NCI-H1048 (cell line): ENCODE measurements at places on chromosomes 1 and 21.

DNA sequence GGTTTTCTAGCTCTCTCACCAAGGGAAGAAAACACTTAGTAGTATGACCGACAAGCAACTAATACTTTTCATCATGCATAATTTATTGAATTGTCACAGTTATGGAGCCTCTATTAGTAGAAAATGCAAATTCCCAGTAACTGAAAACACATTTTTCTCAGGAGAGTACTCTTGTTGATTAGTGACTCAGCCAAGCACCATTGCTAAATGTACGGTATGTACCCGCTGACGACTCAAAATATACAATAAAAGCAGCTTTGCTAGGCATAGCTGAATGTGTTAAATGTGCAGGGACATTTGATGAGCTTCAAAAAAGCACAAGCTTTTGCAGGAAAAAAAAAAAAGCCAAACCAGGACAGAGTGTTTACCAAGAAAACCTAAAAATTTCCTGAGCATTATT is 63.9 kb downstream of the WDR64 start:
- no peak for DNase-seq

DNA sequence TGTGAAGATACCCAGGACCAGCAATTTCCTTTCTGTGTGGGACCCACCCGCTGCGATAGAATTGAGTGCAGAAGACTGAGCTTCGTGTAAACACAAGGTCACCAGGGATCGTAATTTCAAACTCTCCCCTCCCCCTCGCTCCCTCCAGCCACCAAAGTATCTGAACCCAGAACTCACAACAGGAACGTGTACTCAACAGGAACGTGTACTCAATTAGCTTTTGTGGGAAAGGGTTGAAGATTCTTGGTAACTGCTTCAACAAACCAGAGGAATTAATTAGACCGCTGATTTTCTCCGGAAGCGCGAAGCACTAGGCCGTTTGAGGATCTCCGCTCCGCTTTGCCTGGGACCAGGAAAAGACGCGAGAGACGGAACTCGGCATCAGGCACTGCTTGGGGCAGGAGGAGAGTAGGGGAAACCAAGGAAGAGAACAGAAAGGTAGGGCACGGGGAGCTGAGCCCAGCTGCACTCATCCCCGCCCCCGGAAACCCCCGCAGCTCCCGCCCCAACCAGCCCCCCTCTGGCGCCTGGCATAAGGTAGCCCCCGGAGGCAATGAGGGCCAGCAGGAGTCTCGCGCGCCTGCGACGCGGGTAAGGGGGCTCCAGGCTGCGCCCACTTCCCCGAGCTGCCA is 453 bp downstream of the DRAM2 start:
- DNase-seq = no peak

GRCh38 chr1:19453741-19454201 is 31.6 kb downstream of the CAPZB start:
- DNase-seq = no peak

- no peak for DNase-seq
These were observed 50.1 kb downstream of the SSBP3 start for GRCh38 chr1:54355931-54356679.

DNA sequence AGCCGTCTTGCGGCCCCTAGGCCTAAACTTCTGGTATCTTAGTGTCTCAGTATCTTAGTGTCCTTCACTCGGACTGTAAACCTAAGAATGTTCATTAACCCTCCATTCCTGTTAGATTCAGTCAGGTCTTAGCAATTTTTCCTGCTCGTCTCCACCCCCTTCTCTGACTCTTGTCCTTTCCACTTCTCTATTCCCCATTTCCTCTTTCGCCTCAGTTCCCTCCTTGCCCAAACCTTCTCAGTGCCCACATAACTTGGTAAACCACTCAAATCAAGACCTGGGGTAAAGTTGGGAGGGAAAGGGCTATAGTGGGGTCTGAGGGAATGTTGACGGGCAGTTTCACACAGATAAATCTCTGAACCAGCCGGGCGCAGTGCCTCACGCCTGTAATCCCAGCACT is 726 bp upstream of the FCER1G start:
- DNase-seq = no peak

DNA sequence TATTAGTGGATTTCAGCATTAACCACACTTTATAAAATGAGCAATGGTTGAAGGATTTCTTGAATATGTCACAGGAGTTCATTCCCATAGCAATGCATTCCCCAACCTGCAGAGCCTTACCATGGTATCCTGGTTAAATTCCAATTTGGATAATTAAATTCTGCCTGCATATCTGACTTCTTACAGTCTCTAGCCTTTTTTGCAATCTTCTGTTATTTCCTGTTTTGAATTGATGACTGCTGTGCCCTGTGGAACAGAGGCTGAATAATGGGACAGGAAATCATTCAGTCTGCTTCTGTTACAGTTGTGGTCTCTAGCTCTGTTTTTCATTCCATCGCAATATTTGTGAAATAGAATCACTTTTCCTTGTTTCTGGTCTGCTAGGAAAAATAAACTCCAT is 1823.9 kb downstream of the PLA2G4A start:
- DNase-seq = no peak

GRCh38 chr1:197481101-197481500 is 213.0 kb downstream of the CRB1 start:
- no peak for DNase-seq

- DNase-seq = no peak
These were observed 49.8 kb downstream of the NFIA start for GRCh38 chr1:61132176-61132638.

GRCh38 chr1:5891137-5891536 is 101.1 kb downstream of the NPHP4 start:
- DNase-seq = no peak

- no peak for DNase-seq
These were observed 3.0 kb downstream of the APP start for GRCh38 chr21:26167593-26167992.

GRCh38 chr21:15729346-15729673 is 472 bp upstream of the USP25 start:
- DNase-seq = no peak

- DNase-seq = no peak
These were observed at the start of gene PTPN22 for GRCh38 chr1:113871597-113872113. Gene PTPN22, minus strand, starts transcription at chr1:113871712.

DNA sequence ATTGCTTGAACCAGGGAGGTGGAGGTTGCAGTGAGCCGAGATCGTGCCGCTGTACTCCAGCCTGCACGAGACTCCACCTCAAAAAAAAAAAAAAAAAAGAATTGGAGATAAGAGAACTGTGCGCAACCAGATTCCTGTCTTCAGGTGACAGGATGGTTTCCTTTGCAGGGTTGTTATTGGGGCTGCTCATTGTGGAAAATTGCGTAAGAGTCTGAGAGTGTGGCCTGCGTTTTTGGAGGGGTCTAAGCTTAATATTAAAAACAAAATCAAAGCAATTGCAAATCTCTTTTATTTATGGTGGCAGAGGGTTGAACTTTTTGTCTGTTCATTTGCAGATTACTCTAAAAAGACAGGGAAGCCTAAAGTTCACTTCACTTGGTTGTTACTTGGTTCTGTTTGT is 36.0 kb upstream of the BCAR3 start:
- no peak for DNase-seq

GRCh38 chr1:89607156-89607555 is 25.8 kb upstream of the LRRC8C start:
- DNase-seq = no peak

GRCh38 chr1:100735244-100735643 is 15.7 kb downstream of the VCAM1 start:
- DNase-seq = no peak

GRCh38 chr1:223229756-223230155 is 86.7 kb upstream of the TLR5 start:
- no peak for DNase-seq

GRCh38 chr1:29090937-29091618 is 32.6 kb downstream of the TMEM200B start:
- DNase-seq = no peak

DNA sequence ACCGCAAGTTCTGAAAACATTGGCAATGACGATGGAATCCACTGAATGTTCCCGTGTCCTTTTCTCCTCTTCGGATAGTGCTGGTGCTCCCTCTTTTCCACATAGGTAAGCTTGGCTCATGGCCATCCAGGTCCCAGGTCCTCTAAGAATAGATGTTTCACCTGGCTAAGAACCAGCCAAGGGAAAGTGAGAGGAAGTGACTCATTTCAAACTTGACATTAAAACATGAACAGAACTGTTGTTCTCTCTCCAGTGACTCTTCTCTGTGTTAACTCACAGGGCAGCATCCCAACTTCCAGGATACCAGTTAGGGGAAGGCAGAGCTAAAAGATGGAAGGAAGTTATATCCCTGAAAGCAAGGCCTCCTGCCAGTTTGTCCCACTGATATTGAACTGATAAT is 493.8 kb upstream of the CHRM3 start:
- DNase-seq = no peak

DNA sequence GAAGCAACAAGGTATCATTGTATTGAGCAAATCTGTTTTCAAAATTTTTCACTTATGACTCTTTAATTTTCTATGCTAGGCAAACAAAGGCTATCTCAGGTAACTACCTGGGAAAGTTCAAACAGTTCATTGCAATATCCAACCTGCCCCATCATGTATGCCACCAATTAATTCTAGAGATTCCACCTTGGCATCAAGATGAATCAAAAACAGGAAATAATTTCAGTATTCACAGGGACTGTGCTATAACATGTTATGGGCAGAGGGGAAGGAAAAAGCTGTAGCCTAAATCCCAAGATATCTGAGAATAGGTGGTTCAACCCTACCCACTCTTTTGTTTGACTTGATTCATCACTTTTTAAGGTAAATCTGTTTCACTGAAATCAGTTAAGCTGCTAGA is 67.5 kb upstream of the SH3GLB1 start:
- DNase-seq = no peak

- DNase-seq = no peak
These were observed 420.8 kb downstream of the NPHP4 start for GRCh38 chr1:5571438-5571837.

DNA sequence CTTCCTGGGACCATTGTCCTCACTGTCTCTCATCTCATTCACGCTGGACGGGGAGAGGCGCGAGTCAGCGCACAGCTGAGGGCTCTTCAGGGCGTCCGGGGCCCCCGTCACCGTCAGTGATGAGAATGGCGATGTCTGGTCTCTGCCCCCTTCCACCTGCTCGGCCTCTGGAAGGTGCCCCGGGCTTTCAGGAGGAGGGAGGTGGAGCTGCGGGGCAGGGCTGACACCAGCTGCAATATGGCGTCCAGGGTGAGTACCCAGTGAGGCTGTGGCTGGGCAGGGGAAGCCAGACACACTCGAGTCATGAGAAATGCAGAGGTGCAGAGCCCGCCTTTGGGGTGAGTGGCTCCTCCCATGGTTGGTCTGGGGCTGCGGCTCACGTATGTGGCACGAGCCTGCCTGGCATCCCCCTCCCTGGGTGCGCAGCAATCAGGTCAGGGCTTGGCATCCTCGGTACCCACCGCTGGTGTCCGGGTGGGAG is 15.1 kb downstream of the MORN1 start:
- no peak for DNase-seq

DNA sequence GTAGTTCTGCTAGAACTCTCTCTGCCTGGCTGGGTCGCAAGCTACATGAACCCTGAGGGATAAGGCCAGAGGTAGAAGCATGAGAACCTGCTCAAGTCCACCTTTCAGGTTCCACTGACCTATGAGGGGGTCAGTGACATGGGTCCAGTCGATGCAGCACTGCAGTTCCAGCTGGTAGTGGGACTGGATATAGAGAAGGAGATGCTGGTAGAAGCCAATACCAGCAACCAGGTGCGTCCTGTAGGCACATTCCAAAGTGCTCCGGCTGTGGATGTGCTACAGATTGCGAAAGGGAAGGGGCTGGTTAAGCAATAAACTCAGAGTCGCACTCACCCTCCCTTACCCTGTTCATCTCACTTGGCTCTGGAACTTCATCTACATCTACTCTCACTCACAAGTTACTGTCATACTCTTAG is 5.7 kb downstream of the SMG5 start:
- no peak for DNase-seq

DNA sequence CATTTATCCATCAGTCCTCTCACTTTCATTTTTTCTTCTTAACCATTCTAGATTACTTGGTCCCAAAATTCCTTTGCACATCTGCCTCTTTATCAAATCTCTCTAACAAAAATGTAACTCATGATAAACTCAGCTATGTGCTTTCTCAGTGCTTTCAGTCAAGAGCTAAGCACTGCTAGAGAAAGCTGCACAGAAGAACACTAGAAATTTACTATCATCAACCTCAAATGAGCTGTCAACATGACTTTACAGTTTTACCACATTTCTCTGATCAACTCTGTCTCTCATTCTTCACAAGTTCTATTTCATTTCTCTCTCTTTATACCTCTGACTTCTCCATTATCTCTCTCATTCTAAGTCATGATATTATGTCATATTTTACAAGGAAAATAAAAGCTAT is 54.2 kb upstream of the PRKACB start:
- DNase-seq = no peak

- no peak for DNase-seq
These were observed 3.3 kb downstream of the PLEKHM2 start for GRCh38 chr1:15687446-15687845.

- DNase-seq = no peak
These were observed 150.8 kb upstream of the C1orf105 start for GRCh38 chr1:172269644-172270043.

GRCh38 chr21:16619281-16619680 is 889.5 kb downstream of the USP25 start:
- DNase-seq = no peak

DNA sequence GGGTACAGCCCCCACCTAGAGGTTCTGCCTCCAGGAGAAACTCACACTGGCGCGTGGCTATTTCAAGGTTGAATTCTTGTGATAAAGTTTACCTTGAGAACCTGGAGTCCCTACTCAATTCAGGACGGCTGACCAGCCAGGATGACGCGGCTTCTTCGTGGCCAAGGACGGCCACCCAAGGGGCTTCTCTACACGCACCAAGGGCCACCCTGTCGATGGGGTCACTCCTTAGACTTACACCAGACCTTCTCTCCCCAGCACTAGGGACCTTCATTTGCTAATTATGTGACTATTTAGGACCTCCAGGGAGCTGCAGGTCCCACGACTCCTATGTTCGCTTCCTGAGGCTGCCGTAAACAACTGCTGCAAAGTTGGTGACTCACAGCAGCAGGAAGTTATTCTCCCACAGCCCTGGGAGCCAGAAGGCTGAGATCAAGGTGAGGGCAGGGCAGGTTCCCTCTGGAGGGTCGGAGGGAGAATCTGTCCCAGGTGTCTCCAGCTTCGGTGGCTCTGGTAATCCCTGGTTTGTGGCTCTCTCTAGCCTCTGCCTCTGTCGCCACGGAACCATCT is 135.9 kb downstream of the NPHP4 start:
- DNase-seq = no peak

DNA sequence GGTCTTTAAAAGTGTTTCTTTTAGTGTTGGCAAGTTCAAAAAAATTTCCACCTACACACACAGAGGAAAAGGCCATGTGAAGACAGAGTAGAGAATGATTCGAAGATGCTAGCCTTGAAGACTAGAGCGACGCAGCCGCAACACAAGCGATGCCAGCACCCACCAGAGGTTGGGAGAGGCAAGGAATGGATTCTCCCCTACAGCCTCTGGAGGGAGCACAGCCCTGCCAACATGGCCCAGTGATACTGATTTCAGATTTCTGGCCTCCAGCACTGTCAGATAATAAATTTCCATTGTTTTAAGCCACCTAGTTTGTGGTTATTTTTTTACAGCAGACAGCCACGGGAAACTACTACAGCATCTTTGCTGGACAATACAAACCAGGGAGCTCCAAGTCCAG is 6.9 kb upstream of the ADAR start:
- DNase-seq = no peak
